ENCODE measurements at places on chromosomes 16 and 17.
A peak's percentile ranks its signal among the peaks of the same experiment; 100 is the strongest.

DNA sequence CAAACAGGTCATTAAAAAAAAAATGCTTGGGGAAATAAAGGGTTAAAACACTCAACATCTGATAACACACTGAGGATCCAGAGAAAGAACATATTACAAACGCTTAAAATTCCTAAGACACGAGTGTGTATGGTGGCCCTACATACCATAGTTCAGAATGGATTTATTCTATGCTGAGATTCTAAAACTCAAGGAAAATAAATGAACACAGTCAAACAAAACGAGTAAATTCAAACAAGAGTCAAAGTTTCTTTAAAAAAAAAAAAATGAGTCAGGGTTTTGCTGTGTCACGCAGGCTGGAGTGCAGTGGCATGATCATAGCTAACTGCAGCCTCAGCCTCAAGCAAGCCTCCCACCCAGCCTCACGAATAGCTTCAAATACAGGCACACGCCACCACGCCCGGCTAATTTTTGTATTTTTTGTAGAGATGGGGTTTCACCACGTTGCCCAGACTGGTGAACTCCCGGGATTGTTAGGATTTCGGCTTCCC lies 17.4 kb downstream of the CRK start:
- DNase-seq = no peak

GRCh38 chr17:79388556-79389295 lies 222.1 kb downstream of the RBFOX3 start:
- no peak for DNase-seq

DNA sequence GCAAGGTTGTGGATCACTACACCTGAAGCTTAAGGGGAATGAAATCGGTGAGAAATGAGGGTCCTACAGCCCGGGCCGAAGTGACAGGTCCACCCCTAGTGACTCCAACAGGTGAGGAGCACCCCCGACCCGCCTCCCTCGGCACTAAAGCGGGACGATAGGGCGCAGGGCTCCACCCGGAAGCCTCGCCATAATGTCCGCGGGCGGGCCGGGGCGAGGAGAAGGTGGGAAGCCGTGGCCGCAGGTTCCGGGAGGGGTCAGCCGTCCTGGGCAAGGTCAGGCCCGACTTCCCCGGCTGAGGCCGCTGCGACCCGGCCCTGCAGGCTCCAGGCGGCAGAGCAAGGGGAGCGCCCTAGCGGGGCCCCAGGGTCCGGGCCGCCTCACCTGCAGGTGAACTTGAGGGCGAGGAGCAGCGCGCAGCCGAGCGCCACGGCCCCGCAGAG lies 543 bp downstream of the TXNDC11 start:
- DNase-seq = peak; percentile 17

DNA sequence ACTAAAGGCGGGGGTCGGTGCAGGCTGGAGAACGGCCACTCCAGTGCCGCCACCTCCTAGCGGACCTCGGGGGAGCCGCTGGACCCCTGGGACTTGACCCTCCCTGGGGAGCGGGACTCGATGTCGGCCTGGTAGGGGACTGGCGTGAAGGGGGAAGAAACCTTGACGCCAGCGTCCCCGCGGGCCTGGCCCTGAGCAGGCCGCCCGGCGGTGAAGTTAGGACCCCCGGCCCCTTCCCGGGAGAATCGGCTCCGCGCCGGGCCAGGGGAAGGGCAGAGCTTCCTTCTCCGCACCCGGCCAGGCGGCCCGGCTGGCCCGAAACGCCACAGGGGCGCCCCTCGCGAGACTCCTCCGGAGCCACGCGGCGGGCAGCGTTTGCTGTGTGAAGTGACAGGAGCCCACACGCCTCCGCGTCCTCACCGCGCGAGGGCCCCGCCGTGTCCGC lies 389 bp downstream of the DUS1L start:
- no peak for DNase-seq

- DNase-seq = no peak
Observed at GRCh38 chr16:2159175-2159838, 3.7 kb downstream of the TRAF7 start.

- no peak for DNase-seq
Observed at GRCh38 chr16:8739989-8740704, 57.3 kb downstream of the TMEM186 start.

DNA sequence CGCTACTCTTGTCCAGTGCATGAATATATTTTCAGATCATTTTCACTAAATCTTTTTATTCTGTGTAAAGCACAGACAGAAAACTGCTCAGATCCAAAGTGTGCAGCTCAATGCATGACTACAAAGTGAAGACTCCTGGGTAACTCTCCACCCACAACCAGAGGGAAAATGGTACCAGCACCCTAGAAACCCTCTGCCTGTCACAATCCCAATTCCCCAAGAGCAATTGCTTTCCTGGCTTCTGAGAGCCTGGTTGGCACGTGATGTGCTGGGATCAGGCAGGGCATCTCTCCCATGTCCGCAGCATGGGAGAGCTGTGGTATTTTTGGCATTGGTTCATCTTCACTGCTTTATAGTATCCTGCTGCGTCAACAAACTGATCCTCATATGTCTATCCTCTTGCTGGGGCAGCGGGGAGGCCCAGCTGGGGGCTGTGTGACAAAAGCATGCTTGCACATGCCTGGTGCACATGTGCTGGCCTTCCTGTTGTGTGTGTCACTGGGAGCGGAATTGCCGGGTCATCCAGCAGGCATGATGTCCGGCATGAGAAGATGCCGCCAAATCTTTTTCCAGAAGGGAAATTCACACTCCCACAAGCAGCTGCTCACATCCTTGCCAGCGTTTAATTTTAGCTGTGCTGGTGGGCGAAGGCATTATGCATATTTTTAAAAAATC lies 278.9 kb upstream of the FOXF1 start:
- no peak for DNase-seq

- DNase-seq = no peak
Observed at GRCh38 chr17:33202021-33202420, 91.1 kb downstream of the ASIC2 start.

DNA sequence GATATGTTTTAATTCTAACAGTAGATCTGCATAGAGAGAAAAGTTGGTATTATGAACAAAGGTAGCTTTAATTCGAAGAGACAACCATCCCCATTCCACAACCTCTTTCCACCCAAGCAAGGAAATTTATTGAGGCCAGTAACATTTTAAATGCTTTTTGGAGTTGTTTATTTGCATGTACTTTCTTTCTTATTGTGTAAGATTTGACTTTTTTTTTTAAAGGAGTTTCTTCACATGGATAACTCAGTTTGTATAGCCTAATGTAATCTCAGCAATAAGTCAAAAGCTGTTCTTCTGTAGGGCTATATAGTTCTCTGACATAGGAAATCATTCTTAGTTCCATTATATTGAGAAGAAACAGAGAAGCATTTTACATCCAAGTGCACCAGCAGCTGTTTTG lies 163.3 kb downstream of the PRKCA start:
- DNase-seq = no peak

- DNase-seq = no peak
Observed at GRCh38 chr16:14101415-14101814, 30.3 kb downstream of the MRTFB start.

DNA sequence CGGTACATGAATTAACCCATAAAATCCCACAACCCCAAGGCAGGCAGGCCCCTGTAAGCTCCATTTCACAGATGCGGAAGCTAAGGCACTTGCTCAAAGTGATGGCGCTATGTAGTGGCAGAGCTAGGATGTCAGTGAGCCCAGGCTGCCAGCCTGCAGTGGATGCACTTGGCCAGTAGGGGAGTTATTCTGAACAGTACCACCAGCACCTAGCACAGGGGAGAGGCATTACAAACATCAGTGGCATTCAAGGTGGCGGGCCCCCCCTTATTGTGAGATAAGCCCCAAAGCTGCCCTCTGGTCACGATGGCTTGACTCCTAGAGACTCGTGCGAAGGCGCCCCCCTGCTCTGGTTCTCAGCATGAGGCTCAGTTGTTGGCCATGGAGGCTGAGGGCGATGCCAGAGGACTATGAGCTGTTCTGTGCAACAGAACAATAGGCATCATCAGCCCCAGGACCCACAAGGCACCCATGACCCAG lies 33.8 kb downstream of the GTF3C1 start:
- no peak for DNase-seq

DNA sequence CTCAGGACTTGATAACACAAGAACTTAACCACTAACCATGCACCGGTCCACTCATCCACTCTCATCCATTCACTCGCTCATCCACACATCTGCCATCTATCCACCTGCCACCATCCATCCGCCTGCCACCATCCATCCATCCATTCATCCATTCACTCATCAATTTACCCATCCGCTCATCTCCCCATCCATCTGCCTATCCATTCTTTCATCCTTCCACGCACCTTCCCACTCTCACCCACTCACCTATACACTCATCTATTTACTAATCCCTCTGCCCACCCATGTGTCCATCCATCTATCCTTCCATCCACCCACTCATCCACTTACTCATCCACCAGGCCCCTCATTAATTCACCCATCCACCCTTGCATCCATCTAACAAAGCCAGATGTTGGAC lies 131.0 kb downstream of the MRM1 start:
- no peak for DNase-seq

- DNase-seq = no peak
Observed at GRCh38 chr17:49443862-49444261, 29.2 kb upstream of the PHB1 start.

DNA sequence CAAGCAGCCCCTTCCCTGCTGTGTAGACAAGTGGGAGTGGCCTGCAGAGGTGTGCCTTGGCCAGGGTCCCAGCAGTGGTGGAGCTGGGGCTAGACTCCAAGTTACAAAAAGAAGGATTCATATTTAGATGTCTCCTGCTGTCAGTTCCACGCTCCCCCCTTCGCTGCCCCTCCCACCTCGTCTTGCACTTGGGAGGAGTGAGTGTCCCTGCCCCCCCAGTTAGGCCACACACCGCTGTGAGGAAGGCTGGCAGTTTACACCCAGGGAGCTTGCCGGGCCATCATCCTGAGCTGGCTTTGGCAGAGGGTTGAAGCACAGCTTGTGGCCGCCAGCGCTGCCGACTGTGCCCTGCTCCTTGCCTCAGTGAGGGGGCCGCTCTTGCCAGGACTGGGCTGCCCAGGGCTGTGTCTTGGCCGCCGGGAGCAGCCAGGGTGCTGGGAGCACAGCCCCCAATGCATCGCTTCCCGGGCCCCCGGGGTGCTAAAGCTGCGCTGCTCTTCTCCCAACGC lies 44.3 kb downstream of the ELAC2 start:
- DNase-seq = no peak

GRCh38 chr16:53998024-53998810 lies 288.4 kb downstream of the IRX3 start:
- no peak for DNase-seq

GRCh38 chr16:87288753-87289362 lies 28.3 kb downstream of the C16orf95 start:
- DNase-seq = no peak

DNA sequence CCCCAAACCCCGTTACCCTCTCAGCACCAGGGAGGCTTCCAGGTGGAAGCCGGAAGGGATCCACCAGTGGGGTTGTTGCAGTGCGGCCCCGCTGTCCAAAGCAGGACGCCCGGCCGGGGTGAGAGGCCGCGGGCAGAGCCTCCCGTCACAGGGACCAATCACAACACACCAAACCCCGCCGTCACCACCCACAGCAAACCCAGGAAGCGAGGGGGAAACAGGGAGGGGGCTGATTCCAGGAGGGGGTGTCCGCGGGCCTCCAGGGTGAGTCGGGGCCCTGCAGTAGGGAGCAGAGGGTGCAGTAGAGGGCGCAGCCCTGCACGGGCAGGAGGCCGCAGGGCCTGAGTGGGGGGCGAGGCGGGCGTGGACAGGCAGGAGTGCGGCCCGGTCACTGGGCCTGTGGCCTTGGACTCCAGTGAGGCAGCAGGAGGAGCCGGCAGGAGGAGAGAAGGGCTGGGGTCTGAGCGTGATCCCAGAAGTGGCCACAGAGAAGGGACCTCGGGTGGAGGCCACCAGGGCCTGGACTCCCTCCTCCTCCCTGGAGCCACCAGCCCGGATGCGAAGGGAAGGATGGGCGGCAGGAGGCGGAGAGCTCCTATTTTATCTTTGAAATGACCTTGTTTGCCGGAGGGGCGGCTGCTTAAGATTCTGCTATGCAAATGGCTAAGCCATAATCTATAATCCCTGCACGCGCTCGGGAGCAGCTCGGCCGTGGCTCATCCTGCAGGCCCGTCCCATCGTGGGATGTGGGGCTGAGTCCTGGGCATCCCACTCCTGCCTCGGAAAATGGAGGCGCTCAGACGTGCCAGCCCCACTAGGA lies 41.5 kb downstream of the ZFPM1 start:
- no peak for DNase-seq

DNA sequence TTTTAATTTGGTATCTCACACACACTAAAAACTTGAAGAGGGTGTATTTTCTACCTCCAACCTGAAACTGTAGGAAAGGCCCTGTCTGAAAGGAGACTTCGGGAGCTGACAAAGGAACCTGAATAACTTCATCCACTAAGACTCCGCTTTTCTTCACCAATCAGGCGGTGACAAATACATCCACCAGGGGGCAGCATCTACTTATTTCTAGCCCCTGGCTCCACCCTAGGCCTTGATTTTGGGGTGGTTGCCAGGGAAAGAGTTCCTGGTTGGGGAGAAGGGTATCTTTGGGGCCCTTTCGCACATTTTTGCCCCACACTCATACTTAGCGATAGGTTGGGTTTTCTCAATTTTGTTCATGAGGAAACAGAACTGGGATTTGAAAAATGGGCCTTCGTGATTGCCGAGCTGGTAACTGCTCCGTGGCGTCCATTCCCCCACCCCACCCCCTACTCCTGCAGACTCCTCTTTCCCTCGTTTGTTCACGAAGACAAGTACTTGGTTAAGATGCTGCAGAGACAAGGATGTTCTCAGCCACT lies 4.8 kb upstream of the ARL4D start:
- peak; percentile 72 for DNase-seq

- DNase-seq = no peak
Observed at GRCh38 chr16:68313116-68313515, 2.3 kb downstream of the PRMT7 start.

DNA sequence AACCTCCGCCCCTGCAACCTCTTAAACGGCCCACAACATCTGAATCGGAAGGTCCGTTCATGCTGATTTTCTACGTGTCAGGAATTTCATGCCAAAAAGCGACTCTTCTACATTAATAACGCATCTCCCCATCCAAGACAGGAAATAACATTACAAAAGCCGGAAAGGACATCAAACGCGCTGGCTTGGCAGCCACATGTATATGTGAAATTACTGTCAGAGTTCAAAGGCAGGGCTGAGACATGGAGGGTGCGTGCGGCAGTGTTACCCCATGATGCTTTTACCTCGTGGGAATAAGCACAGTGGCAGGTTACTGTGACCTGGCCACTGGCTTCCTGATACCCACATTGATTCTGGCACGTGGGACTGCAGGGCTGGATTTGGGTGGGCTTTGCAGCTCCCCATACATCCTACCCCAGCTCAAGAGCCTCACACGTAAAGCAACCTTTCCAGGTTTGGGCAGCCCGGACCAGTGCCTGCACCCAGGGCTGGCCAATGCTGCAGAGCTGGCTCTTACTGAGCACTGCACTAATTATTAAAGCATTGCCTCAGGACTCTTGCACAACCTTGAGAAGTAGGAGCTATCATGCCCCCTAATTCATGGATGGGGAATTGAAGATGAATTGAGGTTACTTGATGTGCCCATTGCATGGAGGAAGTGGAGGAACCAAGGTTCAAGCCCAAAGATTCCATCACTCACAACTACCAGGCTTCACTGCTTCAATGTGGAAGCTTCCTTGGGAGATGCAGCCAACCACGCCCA lies 120.6 kb upstream of the FOXF1 start:
- DNase-seq = no peak
